ENCODE measurements at places on chromosomes 11 and 22. TPM values are rescaled to one million over a fixed set of nuclear protein-coding genes. Genes with fewer than 3 reads are reported as not detected.

The RIMBP3B gene
- total RNA-seq = 0.87 TPM

- H3K4me3 ChIP-seq = peak overlapping the region; percentile 87
- peak overlapping the region; percentile 100 for H3K27ac ChIP-seq
- H3K27me3 ChIP-seq = no peaks in the 10 kb centered on the region
Measured at GRCh38 chr22:46069521-46070214, 80.7 kb upstream of the PPARA start.

The PGR gene
- 0.15 TPM for total RNA-seq

The NLRX1 gene
- total RNA-seq = 1.4 TPM

GRCh38 chr11:17476317-17477083 lies at the start of gene ABCC8:
Gene ABCC8 (minus strand): TSS chr11:17476845. CDS start chr11:17476776, 69 bp downstream.
- H3K4me3 ChIP-seq = peak within 1 kb of the TSS; percentile 17
- H3K36me3 ChIP-seq = no peaks in the 10 kb centered on the region
- DNase-seq = no peak

DNA sequence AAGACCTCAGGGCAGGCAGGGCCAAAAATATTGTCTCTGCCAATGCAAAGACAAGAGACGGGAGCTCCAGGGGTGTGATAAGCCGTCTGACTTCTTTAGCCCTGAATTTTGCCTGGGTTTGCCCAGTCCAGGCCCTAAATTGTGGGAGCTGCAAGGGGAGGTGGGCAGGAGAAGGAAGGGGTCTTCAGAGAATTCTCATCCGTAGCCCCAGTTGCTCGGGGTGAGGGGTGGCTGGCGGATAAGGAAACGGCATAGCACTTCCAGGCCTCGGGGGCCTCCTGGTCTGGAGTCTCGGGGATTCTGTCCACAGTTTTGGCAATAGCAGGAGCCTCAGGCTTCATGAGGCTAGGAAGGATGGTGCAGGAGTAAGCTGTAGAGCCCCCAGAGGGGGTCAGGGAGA lies 7.4 kb downstream of the CD5 start:
- no peaks in the 10 kb centered on the region for H3K27me3 ChIP-seq
- no peak for DNase-seq
- no peak overlapping the region for H3K27ac ChIP-seq

The MYBPC3 gene
- total RNA-seq = not detected

The CSRP3 gene
- total RNA-seq = not detected

The PLAAT4 gene
- total RNA-seq = 1.0 TPM

- H3K27me3 ChIP-seq = no peaks in the 10 kb centered on the region
- peaks cover 83% of the 10 kb centered on the region for H3K36me3 ChIP-seq
- H3K27ac ChIP-seq = no peak overlapping the region
- no peak overlapping the region for H3K4me3 ChIP-seq
- DNase-seq = no peak
- no peaks in the 10 kb centered on the region for H3K4me1 ChIP-seq
Measured at GRCh38 chr11:68596231-68596630, 88.1 kb upstream of the GAL start.

The MGAT3 gene
- total RNA-seq = 2.7 TPM

DNA sequence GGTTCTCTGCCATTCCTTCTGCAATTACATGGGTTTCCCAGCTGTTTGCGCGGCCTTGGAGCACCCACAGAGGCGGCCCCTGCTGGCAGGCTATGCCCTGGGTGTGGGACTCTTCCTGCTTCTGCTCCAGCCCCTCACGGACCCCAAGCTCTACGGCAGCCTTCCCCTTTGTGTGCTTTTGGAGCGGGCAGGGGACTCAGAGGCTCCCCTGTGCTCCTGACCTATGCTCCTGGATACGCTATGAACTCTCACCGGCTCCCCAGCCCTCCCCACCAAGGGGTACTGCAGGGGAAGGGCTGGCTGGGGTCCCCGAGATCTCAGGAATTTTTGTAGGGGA lies 2.6 kb downstream of the RCE1 start:
- no peak for DNase-seq
- H3K4me3 ChIP-seq = no peak overlapping the region
- peaks cover 9% of the 10 kb centered on the region for H3K4me1 ChIP-seq
- no peak overlapping the region for H3K27ac ChIP-seq
- no peaks in the 10 kb centered on the region for H3K27me3 ChIP-seq

The KCTD14 gene
- 0.45 TPM for total RNA-seq

DNA sequence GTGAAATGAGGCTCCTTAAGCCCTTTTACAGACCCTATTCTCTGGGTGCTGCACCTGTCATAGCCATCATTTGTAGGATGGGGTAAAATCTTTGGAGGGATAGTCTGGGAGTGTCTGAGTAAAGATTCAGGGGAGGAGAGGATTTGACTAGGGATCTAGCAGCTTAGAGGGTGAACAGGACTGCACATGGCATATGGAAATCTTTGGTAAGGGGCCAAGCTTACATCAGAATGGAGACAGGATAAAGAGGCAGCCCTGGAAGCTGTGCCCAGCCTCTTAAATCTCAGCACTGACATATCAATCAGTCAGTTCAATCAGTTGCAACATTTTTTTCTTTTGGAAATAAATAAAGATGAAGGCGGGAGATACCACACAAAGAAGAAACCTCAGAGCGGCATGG lies 301.8 kb upstream of the CADM1 start:
- no peak overlapping the region for H3K27ac ChIP-seq
- H3K36me3 ChIP-seq = no peaks in the 10 kb centered on the region

DNA sequence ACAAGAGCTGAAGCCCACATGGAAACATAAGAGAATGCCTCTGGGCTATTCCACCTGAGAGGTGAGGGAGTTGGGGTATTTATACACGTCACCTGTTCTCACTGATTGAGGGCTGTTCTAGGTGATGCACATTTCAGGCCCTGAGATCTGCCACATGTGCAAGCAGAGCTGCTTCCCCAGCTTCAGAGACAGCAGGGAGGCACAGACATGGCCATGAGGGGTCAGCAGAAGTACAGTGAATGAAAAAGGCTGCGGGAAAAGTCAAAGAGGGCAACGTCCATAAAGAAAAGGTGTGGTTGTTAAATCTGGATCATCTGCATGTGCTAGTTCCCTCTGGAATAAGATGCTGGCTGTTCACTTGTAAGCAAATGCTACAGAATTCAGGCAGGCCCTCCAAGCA lies 75.4 kb downstream of the GAB4 start:
- no peak overlapping the region for H3K27ac ChIP-seq
- no peaks in the 10 kb centered on the region for H3K36me3 ChIP-seq
- no peaks in the 10 kb centered on the region for H3K4me1 ChIP-seq
- no peak overlapping the region for H3K4me3 ChIP-seq

- H3K27ac ChIP-seq = no peak overlapping the region
- DNase-seq = no peak
- no peak overlapping the region for H3K4me3 ChIP-seq
- no peaks in the 10 kb centered on the region for H3K4me1 ChIP-seq
- no peaks in the 10 kb centered on the region for H3K36me3 ChIP-seq
Measured at GRCh38 chr22:17303840-17304779, 65.2 kb upstream of the CECR2 start.

GRCh38 chr11:85299258-85299942 lies 327.7 kb downstream of the DLG2 start:
- H3K27me3 ChIP-seq = no peaks in the 10 kb centered on the region
- no peak overlapping the region for H3K4me3 ChIP-seq
- H3K27ac ChIP-seq = no peak overlapping the region
- no peaks in the 10 kb centered on the region for H3K4me1 ChIP-seq

GRCh38 chr22:39266398-39267030 lies 21.7 kb upstream of the PDGFB start:
- DNase-seq = no peak

DNA sequence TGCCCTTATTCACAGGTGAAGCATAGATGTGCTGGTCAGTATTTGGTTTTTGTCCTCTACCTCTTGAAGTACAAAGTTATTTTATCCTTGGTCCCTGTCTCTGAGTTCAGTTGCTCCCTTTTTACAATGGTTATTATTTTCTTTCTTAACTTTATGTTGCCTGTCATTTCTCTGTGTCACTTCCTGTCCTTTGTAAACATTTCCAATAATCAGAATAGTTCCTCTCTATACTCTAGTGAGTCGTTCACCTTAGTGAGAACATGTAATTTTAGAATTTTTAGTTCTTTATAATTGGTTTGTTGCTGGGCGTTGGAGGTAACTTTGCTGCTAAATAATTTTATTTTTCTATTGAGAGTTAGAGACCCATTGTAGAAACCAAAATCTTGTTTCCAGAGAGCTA lies 16.0 kb downstream of the CSTPP1 start:
- H3K27ac ChIP-seq = no peak overlapping the region
- H3K4me1 ChIP-seq = no peaks in the 10 kb centered on the region
- no peaks in the 10 kb centered on the region for H3K27me3 ChIP-seq
- DNase-seq = no peak

Measured in A673 (cell line).